ENCODE measurements at places on chromosomes 12 and 14. TPM values are rescaled to one million over a fixed set of nuclear protein-coding genes. Genes with fewer than 3 reads are reported as not detected.

GRCh38 chr14:23551266-23552028 is at the start of gene ZFHX2:
TSS of gene ZFHX2 (minus strand) at chr14:23551765. CDS start at chr14:23535325, 16,440 bp downstream.
- DNase-seq: no peak

The POTEM gene
- not detected for polyA plus RNA-seq

The PITPNM2 gene
- 9.7 TPM for polyA plus RNA-seq

DNA sequence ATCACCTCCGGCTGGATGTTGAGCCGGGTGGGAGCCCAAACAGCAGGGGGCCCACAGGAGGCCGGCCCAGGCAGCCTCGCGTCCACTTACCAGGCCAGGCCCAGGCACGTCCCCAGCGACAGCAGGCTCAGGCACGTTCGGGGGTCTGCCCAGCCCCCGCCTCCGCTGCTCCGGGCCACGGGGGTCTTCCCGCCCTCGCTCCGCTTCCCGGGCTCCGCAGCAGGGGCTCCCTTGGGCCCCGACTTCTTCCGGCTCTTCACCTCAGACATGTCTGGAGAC is 216 bp downstream of the IKBIP start:
- DNase-seq: no peak

The GPX2 gene
- 0.97 TPM for polyA plus RNA-seq

DNA sequence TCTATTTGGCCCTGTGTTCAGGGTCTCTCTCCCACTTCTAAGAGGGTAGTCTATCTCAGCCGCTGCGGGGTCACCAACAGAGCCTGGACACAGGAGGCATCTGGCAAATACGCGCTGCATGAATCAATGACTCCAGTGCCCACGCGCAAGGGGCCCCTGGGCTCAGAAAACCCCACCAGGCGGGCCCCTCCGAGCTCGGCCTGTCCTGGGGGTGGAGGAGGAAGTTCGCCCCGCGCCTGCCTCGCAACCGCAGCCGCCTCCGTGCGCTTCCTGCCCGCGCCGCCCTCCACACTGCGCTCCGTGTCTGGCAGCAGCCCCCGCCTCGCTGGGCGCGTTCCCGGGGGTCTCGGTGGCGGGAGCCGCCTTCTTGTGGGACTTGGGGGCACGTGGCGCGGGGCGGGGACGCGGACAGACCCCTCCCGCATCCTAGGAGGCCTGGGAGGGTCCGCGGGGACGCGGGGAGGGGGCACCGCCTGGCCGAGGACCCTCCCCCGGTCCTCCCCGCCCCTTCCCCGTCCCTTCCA is 811 bp upstream of the FBRSL1 start:
- no peak for DNase-seq

DNA sequence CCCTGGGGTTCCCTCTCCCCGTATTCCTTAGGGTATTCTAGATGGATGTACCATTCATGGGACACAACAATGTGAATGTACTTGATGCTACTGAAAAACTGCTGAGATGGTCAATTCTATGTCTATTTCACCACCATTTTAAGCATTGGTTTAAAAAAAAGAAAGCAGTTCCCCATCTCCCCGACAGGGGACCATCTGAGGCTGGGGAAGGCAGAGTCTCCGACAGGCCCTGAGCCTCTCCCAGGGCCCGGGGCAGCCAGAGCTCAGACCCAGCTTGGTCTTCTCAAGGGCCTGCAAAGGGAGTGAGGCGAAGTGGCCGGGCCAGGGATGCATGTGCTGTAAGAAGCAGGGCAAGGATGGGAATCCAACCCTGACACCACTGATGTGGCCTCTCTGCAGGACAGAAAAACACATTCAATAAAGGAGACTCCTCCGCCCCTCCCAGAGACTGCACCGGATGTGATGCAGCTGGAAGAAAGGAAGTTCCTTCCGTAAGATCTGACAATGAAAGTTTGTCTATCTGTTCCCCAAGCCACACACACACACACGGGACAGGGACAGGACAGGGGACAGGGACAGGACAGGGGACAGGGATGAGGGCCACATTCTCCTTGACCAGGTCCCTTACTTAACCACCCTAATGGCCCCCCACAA is 234.1 kb downstream of the BCL11B start:
- DNase-seq: no peak

The KLRD1 gene
- polyA plus RNA-seq: 0.53 TPM

The TMEM63C gene
- 0.81 TPM for polyA plus RNA-seq

DNA sequence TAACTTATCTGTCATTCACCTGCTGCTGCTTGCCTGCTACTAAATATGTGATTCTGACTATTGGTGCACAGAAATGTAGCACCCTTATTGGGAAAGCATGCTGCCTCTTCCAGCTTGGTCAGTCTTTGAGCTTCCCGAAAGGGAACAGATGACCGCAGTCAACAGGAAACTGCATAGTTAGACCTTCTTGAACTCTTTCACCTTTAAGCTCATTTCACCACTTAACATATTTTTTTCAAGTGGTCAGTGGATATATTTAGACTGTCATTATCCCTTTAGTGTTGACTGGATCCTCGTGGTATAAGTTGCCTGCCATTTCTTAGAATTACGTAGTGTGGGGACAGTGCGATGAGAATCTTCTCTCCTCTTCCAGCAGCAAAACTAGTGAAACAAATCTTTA is 224.9 kb downstream of the FBXL14 start:
- DNase-seq: no peak

The VRTN gene
- polyA plus RNA-seq: not detected

The CAPZA3 gene
- 0.37 TPM for polyA plus RNA-seq

DNA sequence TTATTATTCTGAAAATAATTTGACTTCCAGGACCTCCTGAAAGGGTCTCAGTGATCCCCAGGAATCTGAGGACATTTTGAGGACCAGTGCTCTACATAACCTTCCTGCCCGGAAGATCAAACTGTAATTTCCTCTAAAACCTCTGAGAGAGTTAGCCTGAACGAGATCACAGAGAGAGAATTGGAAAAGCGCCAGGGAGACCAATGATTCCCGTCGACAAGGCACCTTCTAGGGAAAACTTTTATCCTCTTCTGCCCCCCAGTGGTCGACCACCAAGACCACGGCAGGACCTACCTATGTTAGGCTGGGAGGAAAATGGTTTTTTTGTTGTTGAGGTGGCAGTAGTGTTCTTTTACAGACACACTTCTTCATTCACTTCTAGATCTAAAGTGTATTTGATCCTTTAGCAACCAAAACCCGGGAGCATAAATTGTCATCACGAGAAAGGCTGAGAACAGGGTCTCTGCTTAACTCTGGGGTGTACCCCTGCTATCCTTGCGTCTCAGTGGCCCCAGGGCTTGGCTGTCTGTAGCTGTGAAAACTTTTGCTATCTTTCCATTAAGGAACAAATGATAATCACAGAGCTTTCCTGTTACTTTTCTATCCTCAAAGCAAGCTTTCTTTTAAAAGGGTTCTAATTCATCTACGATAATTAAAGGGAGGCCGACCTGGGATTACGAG is 62.9 kb upstream of the NID2 start:
- peak; percentile 86 for DNase-seq

GRCh38 chr12:51399891-51400290 is 8.7 kb upstream of the GALNT6 start:
- no peak for DNase-seq

The MAP4K5 gene
- 55.8 TPM for polyA plus RNA-seq

- DNase-seq: no peak
Observed at GRCh38 chr14:68182492-68182891, 362.9 kb downstream of the RAD51B start.

The SRGAP1 gene
- polyA plus RNA-seq: 23.2 TPM

The KRT83 gene
- polyA plus RNA-seq: not detected

DNA sequence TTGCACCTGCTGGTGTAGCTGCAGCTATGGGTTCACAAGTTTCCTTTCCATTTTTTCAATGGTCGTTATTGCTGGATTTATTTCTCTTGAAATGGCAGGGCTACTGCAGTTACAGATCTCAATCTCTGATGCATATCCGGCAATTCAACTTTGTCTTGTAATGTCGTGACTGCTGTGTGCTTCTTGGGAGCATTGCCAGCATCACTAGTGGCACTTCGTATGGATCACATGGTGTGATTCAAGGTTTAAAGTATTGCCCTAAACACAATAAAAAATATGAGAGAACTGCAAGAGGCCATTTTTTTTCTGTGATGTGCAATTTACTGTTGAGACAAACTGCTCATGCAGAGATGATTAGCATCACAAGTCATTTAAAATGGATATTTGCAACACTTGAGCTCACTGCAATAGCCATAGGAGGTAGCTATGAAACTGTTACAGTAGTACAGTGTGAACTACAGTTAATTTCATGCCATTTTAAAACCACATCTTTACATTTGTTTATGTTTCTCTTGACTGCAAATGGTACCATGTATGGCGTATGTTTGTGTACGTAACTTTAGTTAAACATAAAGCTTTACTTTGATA is 217.4 kb upstream of the PDE3A start:
- DNase-seq: no peak

The LRFN5 gene
- 10.9 TPM for polyA plus RNA-seq

GRCh38 chr12:69231479-69231878 is 7.9 kb upstream of the CPSF6 start:
- DNase-seq: no peak

GRCh38 chr12:124392667-124393413 is 97.9 kb downstream of the RFLNA start:
- DNase-seq: no peak

GRCh38 chr12:28424965-28425364 is 234.7 kb downstream of the CCDC91 start:
- DNase-seq: peak; percentile 66

The LMO3 gene
- polyA plus RNA-seq: 2.0 TPM

DNA sequence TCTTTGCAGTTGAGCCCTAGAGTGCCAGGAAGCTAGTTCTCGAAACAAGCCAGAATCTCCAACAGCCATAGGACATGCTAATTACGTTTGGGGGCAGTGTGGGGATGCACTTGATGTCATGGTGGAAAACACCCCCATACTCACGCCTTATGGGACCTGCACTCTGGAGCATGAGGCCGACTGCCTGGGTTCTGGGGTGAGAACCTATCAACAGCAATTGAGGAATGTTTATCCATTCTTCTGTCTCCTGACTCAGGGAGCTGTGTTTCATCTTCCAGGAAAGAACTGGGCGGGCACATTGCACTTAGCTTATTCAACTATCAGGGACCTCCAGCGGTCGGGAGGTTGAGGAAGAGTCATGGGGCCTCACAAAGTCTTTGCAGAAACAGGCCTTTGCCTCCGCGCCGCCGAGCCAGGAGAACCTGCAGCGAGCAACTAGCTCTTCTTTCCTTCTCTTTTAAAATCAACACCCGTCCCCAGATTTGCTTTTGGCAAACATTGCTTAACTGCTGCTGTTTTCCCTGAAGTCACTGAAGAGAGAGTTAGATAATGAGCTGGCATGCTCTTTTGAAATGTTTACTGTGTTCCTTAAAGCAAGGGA is 226.1 kb upstream of the DIO3 start:
- DNase-seq: no peak

DNA sequence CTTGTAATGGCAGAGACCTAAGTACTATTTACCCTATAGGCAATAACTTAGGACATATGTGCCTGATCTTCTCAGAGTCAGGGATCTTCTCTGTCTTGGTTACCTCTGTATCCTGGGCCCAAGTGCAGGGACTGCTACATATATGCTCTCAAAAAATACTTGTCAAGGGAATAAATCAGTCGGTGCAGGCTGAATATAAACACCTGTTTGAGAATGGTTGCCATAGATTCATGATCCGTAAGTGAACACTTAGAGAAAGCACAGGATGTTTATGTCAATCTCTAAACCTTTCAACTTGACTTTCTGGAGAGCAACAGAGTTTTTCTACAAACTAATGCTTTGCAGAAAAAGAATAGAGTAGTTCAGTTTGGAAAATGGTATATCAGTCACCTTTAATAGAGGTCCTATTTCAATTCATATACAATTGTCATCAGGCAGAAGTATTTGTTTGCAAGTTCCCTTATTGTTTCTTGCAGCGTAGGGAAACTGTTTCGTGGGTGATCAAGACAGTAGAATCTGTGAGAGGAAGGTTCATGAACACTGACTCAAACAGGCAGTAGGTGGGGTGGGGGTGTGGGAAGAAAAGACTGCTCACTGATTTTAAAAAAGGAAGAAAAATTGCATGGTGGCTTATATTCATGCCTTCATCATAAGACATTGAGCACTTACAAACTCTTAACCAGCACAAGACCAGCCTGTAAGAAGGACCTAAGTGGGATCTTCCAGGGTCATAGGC is 6.0 kb upstream of the UBE2N start:
- no peak for DNase-seq

The NPFF gene
- 0.81 TPM for polyA plus RNA-seq

DNA sequence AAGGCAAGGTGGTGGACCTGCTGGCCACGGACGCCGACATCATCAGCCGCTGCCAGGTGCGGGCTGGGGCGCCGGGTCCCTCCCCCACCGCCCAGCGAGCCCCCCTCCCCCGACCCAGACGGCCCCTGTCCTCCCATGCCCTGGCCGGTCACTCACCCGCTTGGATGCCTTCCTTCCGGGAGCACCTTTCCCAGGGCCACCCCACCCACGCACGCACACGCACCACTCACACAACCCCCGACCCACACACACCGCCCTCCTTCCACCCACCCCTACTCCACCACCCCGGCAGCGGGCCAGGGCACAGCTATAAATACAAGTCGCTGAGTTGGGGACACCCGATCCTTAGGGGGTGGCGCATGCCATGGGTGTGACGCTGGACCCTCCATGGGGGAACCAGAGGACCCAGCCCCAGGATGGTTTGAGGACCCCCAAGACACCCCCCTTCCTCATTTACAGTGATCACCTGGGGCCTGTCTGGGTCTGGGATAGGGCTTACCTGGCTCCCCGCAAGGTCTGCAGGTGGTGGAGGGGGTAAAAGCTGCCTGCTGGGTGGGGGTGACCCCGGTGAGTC is 465 bp downstream of the ADSS1 start:
- no peak for DNase-seq

The TAC3 gene
- 1.1 TPM for polyA plus RNA-seq

GRCh38 chr12:13940335-13940865 is 41.0 kb downstream of the GRIN2B start:
- DNase-seq: peak; percentile 30

DNA sequence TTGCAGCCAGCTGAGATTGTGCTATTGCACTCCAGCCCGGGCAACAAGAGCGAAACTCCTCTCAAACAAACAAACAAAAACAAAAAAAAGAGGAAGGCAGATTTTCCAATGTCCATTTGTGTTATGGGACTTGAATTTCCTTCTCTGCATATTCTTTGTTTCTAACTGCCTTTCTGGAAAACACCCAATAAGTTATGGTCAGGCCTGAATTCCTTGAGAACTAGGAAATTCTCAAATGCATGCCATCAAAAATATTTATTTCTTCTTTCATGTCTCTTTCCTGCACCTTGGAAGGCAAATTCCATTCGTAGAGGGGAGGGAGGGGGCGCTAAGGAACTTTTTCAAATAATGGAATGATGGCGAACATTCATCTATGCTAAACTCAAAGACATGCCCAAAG is 117.6 kb upstream of the TMCC3 start:
- no peak for DNase-seq

DNA sequence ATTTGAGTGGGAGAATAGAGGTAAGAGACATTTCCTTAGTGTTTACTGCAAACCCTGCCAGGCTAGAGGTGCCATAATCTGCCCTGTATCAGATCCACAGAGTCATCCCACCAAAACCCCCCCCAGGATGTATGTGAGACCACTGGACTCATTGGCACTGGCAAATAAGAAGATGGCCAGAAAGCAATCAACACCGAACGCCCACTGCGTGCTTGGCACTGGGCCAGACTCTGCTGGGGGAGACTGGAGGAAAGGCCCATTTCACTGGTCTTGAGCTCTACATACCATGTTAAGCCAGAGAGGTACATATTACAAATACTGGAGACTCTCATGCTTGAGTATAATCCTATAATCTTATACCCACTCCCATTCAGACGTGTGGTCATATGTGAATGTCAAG is 44.0 kb downstream of the SMUG1 start:
- no peak for DNase-seq
